ENCODE measurements at places on chromosomes 1 and 21.

- DNase-seq, result no peak
These were observed 3.6 kb upstream of the ANKRD65 start for GRCh38 chr1:1424707-1425106.

DNA sequence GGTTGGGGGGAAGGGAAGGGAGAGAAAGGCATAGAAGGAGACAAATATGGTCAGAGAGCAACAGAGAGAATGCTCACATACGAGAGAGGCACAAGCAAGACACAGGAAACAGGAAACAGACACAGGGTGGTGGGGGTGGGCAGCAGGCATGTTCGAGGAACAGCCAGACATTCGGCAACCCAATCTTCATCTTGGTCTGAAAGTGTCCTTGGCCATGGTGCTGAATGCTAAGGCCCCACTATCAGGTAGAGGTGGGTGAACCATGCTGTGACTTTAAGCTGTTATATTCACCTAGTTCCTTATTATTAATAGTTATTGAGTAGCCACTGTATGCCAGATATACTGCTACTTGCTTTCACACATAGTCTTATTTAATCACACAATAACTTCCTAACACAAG, 109.2 kb downstream of the DDX20 start:
- no peak for DNase-seq

DNA sequence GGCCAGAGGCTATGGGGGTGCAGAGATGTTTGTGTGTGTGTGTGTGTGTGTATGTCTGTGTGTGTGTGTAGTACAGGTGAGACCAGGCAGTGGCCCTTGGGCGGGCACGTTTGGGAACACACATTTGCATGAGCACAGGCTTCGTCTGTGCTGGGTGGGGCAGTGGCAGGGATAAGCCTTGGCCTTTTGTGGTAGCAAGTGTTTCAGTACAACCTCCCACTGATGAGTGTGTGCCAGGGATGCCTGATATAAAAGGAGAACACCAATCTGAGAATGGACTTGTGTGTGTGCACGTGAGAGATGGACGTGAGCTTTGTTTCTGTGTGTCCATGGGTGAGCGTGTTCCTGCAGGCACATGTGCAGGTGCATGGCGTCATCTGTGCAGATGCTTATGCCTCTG, 3.0 kb downstream of the NTRK1 start:
- no peak for DNase-seq

DNA sequence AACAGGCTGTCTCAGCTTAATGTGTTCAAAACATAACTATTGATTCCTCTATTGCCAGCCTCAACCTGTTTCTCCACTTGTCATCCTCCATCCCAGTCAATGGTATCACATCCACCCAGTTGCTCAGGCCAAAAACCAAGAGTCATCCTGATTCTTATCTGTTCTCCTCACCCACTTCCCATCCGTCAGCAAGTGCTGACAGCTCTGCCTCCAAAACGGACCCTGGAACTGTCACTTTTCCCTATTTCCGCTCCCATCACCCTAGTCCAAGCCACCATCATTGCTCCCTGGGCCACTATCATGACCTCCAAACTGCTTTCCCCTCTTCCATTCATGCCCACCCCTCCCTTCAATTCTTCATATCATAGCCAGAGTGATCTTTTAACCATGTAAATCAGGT, 36.2 kb upstream of the IFFO2 start:
- no peak for DNase-seq

DNA sequence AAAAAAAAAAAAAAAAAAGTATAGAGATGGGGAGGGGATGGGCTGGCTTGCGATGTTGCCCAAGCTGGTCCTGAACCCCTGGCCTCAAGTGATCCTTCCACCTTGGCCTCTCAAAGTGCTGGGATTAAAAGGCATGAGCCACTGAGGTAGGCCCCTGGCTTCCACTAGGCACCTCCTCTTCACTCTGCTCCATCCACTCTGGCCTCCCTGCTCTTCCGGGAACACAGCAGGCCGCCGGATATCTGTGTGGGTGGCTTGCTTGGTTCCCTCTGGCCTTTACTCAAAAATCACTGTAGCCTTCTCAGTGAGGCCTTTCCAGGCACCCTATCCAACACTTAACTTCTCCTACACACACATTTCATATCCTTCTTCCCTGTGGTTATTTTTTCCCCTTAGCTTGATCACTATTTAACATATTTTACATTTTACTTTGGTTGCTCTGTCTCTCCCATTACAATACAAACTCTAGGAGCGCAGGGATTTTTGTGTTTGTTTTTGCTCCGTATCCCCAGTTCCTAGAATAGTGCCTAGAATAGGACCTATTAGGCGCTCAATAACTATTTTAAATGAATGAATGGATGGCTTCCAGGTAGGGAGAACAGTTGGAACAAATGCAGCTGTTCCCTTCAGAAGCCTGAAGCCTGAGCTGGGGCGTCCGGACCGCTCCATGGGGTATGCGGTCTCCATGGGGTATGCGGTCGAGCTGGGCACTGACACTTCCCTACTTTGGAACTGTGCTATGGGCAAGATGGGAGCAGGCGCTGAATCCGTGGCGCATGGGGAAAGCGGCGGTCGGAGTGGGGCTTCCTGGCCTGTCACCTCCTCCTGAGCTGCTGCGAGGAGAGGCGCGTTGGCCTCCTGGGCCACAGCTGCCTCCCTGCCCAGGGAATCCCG, 46.7 kb downstream of the H3-3A start:
- no peak for DNase-seq

DNA sequence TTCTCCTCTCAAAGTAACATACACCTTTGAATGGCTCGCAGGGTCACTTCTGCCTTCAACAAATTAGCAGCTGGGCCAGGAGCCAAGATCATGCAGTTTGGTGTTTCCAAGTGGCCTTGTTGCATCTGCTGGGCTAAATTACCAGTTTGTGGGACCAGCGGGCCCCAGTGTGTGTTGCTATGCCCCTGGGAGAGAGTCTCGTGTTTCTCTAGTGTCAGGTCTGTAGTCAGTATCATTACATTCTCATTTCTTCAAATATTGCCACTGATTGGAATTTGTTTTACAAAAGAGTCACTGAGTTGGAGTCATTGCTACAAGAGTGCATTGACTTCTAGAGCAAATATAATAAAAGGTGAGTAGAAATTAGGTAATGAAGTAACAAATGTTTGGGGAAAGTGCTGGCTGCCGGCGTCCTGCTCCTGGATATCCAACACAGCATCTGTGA, 35.5 kb downstream of the RHOU start:
- no peak for DNase-seq

DNA sequence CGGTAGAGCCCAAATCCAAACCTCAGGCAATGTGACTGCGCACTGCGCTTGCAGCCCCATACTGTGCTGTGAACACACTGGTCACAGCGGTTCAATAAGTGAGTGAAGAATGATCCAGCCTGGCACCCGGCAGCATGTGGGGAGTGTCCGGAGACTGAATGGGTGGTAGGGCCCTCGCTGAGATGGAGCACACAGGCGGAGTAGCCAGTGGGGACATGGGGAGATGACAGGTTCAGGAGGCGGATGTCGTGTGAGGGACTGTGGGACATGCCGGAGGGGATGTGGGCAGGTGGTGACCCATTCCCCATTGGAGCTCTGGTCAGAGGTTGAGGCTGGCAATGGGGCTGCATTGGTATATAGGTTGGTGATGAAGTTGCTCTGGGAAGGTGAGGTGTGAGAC, 5.6 kb downstream of the SRARP start:
- no peak for DNase-seq

GRCh38 chr1:89273324-89273778, 691 bp upstream of the GBP5 start:
- no peak for DNase-seq

All from activated naive CD8-positive, alpha-beta T cell treated with anti-CD3 and anti-CD28 coated beads, Interleukin-2, amount 50 U/mL, for 16 hours (primary cell).